ENCODE measurements at places on chromosomes 1 and 21.

GRCh38 chr1:232978091-232978634 lies 27.8 kb downstream of the NTPCR start:
- no peak for DNase-seq

DNA sequence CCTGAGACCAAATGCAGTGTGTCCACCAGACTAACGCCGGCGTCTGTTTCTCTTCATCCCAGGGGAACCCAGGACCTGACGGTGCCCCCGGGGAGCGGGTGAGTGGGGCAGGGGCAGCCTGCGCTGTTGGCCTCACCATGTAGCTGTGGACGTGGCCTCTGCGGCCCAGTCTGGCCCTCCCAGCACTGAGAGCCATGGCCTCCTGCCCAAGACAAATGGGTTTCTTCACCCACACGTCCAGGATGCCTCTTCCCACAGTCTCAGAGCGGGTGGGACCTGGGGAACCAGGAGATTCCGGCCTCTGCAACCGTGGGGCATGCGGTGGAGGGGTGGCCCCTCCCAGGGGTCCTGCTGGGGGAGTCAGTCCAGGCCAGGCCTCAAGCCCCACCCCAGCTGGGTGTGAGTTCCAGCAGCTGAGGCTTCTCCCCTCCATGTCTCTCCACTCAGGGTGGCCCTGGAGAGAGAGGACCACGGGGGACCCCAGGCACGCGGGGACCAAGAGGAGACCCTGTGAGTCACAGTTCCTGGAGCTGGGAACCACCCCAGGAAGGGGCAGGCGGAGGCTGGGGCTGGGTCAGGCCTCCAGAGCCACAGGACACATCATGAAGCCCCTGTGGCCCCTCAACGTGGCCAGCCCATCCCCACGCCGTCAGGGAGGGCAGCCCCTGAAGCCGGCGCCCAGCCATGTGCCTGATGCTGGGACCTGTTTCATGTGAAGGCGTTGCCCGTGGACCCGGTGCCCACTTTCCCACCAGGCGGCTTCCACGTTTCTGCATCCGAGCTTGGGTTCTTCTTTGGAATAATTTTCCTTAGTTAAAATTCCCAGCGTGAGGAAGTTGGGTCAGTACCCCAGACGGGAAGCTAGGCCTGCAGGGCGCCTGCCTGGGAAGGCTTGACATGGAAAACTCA lies 11.0 kb downstream of the COL6A1 start:
- no peak for DNase-seq

DNA sequence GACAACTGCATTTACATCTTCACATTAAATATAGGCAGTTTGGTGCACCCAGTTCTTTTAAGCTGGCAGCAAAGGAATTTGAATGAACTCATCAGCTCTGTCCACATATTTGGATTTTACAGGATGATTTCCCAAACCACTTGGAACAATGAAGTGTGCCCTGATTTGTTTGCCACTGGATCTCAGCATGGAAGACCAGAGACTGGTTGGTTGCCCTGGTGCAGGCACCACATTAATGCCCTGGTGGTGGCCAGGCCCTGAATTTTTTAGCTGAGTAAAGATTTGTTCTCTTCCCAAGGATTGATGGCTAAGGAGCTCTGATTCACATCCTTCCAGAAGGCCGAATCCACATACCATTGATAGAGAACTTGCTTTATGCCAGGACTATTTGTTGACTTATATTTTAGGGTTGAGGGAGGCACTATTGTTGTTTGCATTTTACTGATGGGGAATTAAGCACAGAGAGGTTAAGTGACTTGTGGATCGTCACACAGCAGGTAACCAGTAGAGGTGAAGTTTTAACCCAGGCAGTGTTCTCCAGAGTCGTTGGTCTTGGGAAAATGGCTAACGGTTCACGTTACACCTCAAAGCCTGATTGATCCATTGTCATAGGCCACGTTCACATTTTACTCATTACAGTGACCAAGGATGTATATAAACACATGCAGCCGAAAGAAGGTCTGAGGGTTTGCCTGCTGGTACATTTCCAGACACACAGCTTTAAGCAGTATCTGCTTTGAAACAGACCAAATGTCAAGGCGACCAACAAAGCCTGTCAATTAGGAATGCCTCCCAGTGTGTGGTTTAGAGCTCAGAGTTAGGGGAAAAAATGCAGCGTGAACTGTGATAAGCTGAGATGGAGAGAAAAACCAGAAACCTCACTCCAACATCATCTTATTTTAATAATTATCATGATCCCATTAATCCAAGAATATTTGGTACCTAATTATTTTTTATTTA lies 50.7 kb downstream of the KAZN start:
- DNase-seq, result no peak

GRCh38 chr1:200775850-200776249 lies 37.2 kb downstream of the CAMSAP2 start:
- no peak for DNase-seq

DNA sequence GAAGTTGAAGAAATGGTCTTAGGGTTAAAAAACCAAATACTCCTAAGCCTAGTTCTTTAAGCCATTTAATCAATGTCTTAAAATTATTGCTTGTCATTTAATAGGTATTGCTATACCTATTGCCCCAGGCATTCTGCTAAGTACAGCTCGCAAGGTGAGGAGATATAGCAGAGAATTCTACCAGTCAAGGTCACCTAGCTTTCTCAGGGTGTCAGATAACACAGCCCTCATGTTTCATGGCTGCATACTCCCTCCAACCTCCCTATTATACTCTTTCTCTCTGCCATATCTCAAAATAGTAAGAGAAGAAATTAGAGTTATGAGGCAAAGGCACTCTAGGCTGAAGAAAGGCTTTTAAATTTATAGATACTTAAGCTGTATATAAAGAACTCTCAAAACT lies 68.4 kb upstream of the GPR88 start:
- DNase-seq, result no peak

- no peak for DNase-seq
Measured at GRCh38 chr1:233327651-233328141, at the start of gene MAP3K21. MAP3K21 (plus strand) TSS chr1:233327724; CDS start chr1:233328029, 305 bp downstream.

GRCh38 chr1:233790662-233791371 lies 113.7 kb upstream of the SLC35F3 start:
- peak; percentile 75 for DNase-seq

GRCh38 chr1:75733661-75734060 lies 9.2 kb downstream of the ACADM start:
- DNase-seq, result no peak

- DNase-seq, result no peak
Measured at GRCh38 chr1:18013216-18013615, 94.4 kb upstream of the IGSF21 start.

DNA sequence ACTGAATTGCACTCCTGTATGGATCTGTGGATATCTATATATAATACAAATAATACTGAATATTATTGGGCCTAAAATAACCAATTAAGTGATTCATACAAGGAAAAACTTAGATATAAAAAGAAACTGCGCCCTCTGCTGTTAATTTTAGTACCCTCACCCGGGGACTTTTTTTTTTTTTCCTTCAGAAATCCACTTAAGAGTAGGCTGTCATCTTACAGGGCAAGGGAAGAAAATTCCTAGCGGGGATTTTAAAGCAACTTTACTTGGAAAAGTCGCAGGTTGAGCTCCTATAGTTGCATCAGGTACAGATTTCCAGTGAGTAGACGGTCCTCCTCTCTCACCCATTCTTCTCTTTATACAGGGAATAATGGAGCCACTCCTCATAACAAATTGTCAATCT lies 1.3 kb downstream of the NTNG1 start:
- DNase-seq, result peak; percentile 76

DNA sequence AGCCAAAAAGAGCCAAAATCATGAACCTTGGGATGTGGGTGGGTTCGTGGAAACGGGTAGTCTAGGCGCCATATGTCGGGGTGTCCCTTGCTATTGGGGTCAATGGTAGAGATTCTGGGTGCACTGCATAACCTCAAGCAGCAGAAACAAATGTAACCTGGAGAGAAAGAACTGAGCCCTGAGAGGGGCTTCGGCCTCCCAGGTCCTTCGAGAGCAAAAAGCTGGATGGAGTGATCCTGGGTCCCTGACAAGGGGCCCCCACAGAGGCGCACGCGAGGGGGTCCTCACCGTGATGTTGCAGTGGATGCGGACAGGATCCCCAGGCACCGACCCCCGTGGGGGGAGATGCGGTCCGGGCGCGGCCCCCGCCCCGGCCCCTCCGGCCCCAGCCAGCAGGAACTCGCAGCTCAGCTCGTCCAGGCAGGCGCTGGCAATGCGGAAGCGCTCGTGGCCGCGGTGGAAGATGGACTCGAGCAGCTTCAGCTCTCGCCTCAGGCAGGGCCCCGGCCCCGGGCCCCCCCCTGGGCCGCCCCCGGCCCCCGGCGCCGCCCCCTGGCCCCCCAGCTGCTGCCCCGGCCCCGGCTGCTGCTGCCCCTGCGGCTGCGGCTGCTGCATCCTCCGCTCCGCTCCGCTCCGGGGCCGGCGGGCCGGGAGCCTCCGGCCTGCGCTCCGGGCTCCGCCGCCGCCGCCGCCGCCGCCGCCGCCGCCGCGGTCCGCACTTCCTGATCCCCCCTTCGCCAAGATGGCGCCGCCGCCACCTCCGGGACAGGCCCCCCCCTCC lies at the start of gene UBE2Q1:
TSS of gene UBE2Q1 (minus strand) at position 724 of the 781 bp plus-strand sequence. CDS start at position 615, 109 bp downstream.
- peak; percentile 69 for DNase-seq

- DNase-seq, result peak; percentile 59
Measured at GRCh38 chr21:35179990-35180540, 131.0 kb upstream of the RUNX1 start.

GRCh38 chr21:37005548-37006485 lies 685 bp upstream of the RIPPLY3 start:
- DNase-seq, result no peak

- peak; percentile 96 for DNase-seq
Measured at GRCh38 chr1:150561254-150561973, 12.2 kb downstream of the ADAMTSL4 start.

- DNase-seq, result no peak
Measured at GRCh38 chr1:227265891-227266290, 52.4 kb downstream of the CDC42BPA start.

DNA sequence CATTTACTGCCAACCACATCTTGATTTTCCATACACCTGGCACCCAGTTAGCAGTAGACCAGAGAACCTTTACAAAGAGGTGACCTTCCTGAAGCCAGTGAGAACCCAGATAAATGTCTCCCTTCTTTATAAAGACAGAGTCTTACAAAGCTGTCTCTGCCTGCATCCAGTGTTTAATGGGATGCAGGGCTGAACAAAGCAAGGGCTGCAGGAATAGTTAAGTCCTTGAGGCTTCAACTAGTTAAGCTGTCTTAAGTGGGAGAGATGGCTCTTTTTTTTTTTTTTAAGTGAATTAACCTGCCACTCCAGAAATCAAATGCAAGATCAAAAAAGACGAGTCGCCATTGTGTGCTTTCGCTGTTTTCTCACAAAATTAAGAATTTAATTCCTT lies 1.5 kb downstream of the AHCYL1 start:
- DNase-seq, result no peak

- no peak for DNase-seq
Measured at GRCh38 chr1:100229681-100230443, 19.8 kb downstream of the DBT start.

GRCh38 chr1:81929106-81929505 lies 128.4 kb downstream of the ADGRL2 start:
- DNase-seq, result no peak

GRCh38 chr1:221254813-221255212 lies 375.6 kb downstream of the HLX start:
- no peak for DNase-seq

DNA sequence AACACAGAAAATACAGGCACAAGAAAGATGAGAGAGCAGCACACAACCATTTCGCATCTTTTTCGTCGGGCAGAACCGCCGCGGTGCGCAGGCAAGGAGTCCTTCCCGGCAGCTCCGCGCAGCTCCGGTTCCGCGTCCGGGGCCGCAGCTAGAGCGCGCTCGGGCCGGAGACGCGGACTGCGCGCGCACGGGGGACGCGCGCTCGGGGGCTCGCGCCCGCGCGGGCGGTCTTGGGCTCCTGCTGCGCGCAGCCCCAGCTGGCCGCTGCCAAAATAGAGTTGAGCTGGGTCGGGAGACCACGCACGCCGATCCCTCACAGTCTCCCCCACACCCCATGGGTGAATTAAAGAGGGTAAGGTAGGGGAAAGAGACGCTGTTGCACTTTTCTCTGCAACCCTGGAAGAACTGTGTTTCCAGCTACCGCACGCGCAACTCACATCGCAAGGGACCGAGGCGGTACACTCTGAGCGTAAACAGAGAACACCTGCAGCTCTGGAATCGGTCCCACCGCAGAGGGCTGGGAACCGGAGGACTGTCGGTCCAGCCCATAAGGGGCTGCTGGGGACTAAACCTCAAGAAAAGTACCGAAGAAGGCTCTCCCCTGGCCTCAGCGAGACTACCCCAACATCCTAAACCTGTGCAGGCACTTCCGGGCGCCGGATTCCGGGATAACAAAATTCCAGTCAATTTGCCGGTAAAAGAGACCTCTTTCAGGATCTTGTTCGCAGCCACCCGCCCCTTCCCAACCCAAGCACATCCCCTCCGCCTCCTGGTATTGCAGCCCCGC lies 1.7 kb downstream of the NR5A2 start:
- DNase-seq, result peak; percentile 94

DNA sequence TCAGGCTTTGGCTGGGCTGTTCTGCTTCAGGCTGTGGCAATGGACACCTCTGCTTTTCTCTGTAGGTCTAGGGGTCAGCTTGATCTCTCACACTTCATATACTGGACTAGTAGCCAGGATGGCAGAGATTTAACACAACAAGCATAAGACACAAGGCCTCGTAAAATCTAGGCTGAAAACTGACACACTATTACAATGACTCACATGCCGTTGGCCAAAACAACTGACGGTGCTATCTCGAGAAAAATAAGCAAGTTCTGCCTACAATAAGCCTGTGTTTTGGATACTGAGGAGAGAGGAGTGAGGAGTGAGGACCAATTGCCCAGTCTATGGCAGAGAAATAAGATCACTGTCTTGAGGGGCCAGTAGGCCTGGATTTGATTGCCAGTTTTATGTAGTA lies 840.7 kb upstream of the ADAMTS5 start:
- DNase-seq, result no peak

DNA sequence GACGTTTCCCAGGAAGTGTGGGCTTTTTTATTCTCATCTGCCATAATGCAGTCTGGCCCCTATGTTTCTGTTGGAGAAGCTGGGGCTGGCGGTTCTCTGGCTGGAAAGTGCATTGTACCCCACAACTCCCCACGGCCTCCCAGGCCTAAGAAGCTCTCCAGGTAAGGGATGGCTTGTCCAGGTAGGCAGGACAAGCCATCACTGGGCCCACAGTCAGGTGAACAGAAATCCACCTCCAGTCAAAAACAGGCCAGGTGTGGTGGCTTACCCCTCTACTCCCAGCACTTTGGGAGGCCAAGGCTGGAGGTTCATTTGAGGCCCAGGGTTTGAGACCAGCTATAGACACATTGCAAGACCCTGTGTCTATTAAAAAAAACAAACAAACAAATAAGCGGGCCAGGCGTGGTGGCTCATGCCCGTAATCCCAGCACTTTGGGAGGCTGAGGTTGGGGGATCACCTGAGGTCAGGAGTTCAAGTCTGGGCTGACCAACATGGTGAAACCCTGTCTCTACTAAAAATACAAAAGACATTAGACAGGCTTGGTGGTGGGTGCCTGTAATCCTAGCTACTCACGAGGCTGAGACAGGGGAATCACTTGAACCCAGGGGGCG lies 3.1 kb upstream of the WNT9A start:
- DNase-seq, result no peak

All from DMS53 (cell line).